Naive thymus-derived CD4-positive, alpha-beta T cell (primary cell): ENCODE measurements at places on chromosomes 7 and 10. TPM values are rescaled to one million over a fixed set of nuclear protein-coding genes. Genes with fewer than 3 reads are reported as not detected.

RTKN2 gene
- total RNA-seq, result 3.0 TPM

FANK1 gene
- not detected for total RNA-seq

PON1 gene
- total RNA-seq, result not detected

DNA sequence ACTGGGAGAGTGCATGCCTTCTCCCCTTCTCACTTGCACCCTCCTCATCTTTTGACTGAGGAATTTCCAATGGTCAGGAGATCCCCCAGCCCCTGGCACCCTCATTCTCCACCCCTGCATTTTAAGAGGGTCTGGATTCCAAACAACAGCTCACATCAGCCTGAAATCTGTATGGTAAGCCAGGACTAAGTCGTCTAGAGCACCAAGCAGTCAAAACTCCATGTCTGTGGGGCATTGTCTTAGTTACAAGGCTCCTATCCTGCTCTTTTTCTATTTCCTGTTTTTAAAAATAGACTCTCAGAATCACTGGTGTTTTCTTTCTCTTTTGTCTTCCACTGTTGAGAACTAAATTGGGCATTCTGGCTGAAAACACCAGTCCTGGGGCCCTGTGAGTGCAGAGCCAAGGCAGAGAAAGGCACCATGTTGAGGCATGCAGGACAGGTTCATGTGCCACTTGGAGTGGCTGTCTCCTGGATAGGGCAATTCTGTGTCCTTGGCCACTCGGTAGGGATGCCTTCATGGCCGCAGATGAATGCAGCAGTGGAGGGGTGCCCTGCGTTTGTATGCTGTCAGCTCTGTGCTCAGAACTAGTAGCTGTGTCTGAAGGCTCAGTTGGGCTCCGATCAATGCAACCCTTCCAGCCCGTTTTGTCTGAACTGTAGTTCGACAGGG is 216.6 kb upstream of the YAE1 start:
- no peak for DNase-seq
- H3K36me3 ChIP-seq, result no peaks in the 10 kb centered on the region
- no peak overlapping the region for H3K4me3 ChIP-seq

DNA sequence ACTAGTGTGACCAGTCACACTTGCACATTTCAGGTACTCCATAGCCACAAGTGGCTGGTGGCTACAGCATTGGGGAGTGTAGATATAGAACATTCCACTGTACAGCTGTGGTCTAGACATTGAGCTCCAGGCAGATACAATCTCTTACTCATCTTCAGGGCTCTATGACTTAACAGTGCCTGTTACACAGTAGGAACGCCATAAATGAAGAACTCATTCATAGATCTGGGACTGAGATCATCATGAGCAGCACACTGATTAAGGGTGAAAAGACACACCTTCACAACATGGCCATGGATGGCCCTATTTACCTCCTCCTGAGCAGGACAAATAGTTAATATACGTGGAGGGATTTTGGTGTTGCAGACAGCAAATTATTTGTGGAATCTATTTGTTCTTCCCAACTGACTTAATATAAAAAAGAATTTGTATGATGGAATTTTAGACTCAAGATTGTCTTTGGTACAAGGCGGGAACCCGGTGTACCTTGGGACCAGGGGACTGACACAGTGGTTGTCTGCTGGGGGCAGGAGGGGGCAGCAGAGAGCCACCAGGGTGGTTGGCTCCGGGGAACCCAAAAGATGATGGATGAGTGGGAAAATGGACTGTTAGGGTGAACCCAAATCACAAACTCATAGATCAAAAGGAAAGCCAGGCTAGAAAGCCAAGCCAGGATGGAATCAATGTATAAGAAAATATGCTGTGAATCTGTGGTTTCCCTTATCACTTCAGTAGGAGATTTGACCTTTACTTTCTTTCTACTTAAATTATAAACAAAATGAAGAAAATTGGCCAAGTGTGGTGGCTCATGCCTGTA is 24.3 kb upstream of the CPA2 start:
- no peaks in the 10 kb centered on the region for H3K27me3 ChIP-seq
- peak; percentile 35 for DNase-seq
- H3K36me3 ChIP-seq, result no peaks in the 10 kb centered on the region
- H3K4me3 ChIP-seq, result no peak overlapping the region
- no peak overlapping the region for H3K27ac ChIP-seq

- no peak overlapping the region for H3K4me3 ChIP-seq
- no peak for DNase-seq
- no peaks in the 10 kb centered on the region for H3K4me1 ChIP-seq
- H3K36me3 ChIP-seq, result no peaks in the 10 kb centered on the region
Observed at GRCh38 chr10:49200854-49201253, 12.7 kb upstream of the TMEM273 start.

- no peak overlapping the region for H3K27ac ChIP-seq
- H3K4me3 ChIP-seq, result no peak overlapping the region
- DNase-seq, result no peak
- no peaks in the 10 kb centered on the region for H3K4me1 ChIP-seq
- no peaks in the 10 kb centered on the region for H3K36me3 ChIP-seq
Observed at GRCh38 chr7:70595370-70595754, 536.6 kb upstream of the GALNT17 start.
